ENCODE measurements at places on chromosomes 2 and 18.
A peak's percentile ranks its signal among the peaks of the same experiment; 100 is the strongest.

- no peak for DNase-seq
Measured at GRCh38 chr18:9665314-9665713, 42.8 kb upstream of the RAB31 start.

- no peak for DNase-seq
Measured at GRCh38 chr2:100278986-100279385, 43.3 kb downstream of the LONRF2 start.

DNA sequence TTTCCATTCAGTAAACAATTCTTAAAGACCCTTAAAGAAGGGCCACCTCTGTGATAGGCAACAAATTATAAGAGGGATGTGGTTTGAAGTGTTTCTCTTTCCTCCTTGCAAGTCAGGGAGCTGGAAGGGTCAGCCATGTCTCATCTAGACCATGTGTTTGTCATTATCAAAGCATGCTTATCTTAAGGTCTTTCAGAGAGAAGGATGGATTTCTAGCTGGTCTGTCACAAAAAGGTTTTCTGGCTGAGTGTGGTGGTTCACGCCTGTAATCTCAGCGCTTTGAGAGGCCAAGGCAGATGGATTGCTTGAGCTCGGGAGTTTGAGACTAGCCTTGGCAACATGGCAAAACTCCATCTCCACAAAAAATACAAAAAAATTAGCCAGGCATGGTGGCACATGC lies 59.2 kb upstream of the PEX13 start:
- no peak for DNase-seq

DNA sequence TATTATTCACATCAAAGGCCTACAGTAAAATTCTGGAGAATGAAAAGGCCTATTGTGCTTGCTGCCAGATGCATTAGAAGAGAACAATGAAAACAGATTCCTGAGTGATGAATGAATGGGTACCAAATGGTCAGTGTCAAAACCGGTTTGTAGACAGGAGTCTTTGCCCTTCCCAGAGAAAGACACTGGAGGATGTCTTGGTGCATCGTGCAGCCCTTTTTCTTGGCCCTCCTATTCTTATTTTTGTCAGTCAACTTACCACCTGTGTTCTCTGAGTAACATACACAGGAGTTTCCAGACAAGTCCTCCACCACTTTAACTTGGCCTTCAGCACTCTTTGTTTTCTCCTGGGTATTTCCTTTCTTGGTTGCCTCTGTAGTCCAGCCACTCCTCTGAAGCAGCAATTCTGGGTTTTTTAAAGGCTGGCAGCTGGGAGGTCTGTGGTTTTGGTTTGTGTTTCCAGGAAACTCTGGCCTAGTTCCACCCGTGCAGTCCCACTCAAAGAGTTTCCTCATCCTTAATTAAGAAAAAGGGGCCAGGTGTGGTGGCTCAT lies 29.4 kb downstream of the PSTPIP2 start:
- no peak for DNase-seq

- no peak for DNase-seq
Measured at GRCh38 chr2:182667315-182667695, 48.8 kb upstream of the DNAJC10 start.

DNA sequence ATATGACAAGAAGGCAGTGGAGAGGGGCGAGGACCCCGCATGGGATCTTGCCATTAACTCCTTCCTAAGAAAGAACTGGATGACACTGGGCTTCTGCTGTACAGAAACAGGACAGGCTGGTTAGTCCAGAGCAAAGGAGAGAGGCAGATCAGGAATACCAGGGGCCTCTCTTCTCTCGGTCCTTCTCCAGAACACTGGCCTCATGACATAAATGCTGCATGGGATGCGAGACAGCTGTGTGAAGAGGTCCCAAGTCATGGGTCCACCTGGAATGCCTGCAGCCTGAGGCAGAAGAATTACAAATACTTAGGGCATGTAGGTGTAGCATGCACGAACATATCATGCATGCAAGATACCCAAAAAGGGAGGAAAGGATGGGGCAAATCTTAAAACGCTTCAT lies 9.1 kb downstream of the MBOAT2 start:
- no peak for DNase-seq

GRCh38 chr2:207770602-207771404 lies 1.1 kb upstream of the FZD5 start:
- no peak for DNase-seq

DNA sequence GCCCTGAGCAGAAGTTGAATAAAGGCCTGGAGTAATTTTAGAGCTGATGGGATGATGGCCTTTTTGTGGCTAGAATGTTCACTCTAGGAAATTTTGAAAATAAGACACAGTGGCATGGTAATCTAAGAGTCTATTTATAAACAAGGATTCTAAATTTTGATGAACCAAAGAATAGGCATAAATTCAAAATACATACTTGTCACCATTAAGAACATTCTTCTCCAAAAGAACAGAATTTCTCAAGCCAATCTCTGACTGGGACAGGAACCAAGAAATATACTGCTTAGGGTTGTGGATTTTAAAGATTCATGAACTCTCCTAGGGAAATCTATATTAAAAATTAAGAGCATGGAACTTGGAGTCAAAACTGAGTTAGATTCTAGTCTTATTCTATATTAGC lies 98.2 kb upstream of the SETBP1 start:
- no peak for DNase-seq

- no peak for DNase-seq
Measured at GRCh38 chr2:84938194-84938879, 32.6 kb upstream of the KCMF1 start.

- DNase-seq, result no peak
Measured at GRCh38 chr2:40797120-40797519, 345.2 kb upstream of the SLC8A1 start.

DNA sequence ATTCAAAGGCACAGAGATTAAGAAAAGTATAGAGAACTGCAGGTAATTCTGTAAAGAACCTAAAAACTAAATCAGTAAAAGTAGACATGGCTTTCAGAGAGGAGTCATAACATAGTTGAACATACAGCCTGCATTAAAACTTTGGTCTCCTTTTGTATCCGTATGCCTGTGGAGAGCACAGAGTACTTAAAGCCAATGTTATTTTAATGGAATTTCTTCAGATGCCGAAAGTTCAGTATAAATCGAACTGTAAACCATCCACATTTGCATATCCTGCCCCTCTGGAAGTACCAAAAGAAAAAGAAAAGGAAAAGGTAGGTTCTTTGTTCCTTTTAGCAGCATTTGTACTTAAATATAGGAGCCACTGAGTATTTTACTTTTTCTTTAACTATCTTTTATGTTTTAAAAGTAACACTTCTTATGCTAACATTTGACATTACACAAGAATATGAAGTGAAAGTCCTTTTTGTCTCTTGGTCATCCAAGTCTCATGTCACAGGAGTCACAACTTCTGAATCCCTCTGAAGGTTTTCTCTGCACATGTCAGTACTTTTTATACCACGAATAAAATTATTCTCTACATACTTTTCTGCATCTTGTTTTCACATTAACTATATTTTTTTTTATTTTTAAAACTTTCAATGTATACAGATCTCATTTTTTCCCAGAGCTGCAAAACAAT lies 34.9 kb upstream of the ARMC9 start:
- no peak for DNase-seq

DNA sequence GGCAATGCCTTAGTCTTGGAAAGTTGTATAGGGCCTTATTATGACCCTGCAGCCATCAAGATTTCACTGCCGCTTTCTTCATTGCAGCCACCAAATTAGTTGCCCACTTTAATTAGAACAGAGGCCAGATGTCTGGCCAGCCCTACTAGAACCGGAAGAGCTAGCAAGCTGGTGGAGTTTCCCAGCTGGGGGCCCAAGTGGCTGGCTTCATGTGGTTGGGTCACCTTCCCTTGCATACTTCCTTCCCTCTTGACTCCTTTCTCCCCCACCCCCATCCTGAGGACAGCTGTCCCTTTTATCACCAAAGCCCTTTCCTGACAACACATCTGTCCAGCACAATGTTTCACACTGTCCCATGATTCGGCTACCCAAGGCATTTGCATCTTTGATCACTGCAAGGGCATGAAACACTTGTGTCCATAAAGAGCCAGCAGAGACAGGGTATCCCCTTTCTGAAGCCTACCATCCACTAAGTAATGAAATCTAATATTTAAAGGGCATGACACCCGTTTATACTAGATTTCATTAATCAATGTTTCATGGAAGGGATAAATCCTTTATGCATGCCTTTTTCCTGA lies 187.2 kb downstream of the BCL11A start:
- no peak for DNase-seq

DNA sequence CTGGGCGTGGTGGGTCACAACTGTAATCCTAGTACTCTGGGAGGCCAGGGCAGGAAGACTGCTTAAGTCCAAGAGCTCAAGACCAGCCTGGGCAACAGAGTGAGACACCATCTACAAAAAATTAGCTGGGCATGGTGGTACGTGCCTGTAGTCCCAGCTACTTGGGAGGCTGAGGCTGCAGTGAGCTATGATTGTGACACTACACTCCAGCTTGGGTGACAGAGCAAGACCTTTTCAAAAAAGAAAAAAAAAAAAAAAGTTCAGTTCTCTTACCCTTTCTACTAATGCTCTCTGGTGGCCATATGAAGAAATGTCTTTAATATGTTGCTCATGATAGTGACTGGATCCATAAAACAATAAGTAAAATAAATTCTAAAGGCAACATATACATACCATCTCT lies 14.9 kb downstream of the TYW5 start:
- DNase-seq, result peak; percentile 48

DNA sequence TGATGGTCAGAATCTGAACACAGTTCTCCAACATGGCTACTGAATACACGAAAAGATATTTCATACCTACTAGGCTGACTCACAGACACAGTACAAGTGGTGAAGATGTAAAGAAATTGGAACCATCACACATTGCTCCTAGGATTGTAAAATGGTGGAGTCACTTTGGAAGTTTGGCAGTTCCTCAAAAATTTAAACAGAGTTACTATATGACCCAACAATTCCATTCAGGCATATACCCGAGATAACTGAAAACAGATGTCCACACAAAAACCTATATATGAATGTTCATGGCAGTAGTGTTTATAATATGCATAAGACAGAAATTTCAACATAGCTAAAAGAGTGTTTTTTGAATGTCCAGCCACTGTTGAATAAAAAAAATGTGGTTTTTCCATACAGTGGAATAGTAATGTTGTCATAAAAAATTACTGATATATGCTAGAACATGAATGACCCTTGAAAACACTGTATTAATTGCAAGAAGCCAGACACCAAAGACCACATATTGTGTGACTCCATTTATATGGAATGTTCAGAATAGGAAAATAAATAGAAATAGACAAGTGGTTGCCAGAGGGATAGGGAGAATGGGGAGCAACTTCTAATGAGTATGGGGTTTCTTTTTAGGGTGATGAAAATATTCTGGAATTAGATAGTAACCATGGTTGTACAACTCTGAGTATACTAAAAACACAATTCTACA lies 10.1 kb downstream of the RMP24 start:
- DNase-seq, result no peak

DNA sequence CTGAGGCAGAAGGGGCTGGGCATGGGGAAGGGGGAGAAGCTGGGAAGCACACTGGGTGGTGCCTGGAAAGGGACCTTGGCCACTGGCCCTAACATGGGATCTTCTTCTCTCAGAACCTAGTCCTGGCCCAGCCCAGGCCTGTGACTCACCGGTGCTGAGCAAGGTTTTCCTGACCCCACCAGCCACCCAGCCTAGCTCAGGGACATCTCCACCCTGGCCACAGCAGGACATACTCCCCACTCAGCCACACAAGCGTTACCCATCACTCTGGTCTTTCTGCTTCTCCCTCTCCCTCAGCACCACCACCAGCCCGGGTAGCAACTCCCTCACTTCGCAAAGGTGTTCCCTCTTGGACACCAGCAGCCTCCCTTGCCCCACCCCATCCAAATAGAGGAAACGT lies 22.8 kb downstream of the TNS1 start:
- no peak for DNase-seq

GRCh38 chr2:205171261-205171940 lies 510.9 kb upstream of the NRP2 start:
- DNase-seq, result no peak

Measured in hematopoietic multipotent progenitor cell treated with erythropoietin and hydrocortisone succinate and interleukin-3 and kit ligand, for 15 days (in vitro differentiated cells).